ENCODE measurements at places on chromosomes 1 and 21.

DNA sequence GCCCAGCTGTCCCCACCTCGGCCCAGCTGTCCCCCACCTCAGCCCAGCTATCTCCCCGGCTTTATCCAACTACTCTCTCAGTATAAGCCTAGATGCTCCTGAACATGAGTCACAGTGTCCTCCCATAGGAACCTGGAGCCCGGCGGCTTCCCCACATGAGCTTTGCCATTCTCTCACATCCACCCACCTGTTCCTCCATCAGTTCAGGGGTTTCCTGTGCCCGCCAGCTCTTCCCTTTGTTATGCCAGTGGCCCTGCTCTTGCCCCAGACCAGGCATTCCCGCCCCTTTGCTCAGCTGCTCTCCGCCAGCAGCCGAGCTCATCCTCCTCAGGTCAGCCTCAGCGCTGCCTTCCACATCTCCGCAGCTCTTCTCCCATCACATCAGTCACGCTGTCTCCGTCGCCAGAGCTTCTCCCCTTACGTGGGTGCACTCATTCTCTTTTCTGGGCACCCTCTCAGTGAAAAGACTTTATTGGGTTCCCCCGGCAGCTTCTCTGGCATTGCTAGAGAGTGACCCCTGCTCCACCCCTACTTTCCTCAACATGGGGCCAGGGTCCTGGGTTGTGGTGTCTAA is 89.5 kb upstream of the CSF3R start:
- no peak for DNase-seq

GRCh38 chr1:26784886-26785285 is 2.9 kb upstream of the PIGV start:
- DNase-seq = no peak

DNA sequence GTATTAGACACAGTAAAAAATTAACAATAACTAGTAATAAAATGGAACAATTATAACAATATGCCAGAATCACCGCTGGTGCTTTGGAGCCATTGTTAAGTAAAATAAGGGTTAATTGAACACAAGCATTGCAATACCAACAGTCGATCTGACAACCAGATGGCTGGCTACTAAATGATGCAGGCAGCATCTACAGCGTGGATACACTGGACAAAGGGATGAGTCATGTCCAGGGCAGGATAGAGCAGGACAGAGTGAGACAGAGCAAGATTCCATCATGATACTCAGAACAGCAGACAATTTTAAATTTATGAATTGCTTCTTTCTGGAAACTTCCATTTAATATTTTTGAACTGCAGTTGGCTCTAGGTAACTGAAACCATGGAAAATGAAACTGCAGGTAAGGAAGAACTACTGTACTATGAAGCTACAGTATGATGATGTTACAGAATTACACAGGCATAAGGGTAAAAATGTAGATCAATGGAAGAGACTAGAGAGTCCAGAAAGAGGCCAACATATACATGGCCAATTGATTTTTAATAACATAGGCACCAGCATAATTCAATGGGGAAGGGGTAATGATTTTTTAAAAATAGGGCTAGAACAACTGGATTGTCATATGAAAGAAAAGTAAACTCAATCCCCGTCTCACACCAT is 168.7 kb downstream of the RRAGC start:
- no peak for DNase-seq

- no peak for DNase-seq
Measured at GRCh38 chr21:26637201-26637745, 64.2 kb upstream of the CYYR1 start.

GRCh38 chr21:36713746-36714145 is 14.8 kb downstream of the SIM2 start:
- DNase-seq = no peak

- peak; percentile 64 for DNase-seq
Measured at GRCh38 chr1:222098404-222098803, 356.5 kb upstream of the DUSP10 start.

GRCh38 chr1:104593413-104594187 is 843.9 kb downstream of the AMY1C start:
- DNase-seq = no peak
